Left kidney (tissue), 8 donors: ENCODE measurements at places on chromosomes 16 and 17. TPM values are rescaled to one million over a fixed set of nuclear protein-coding genes. Genes with fewer than 3 reads are reported as not detected.

- DNase-seq: no peak
Measured at GRCh38 chr17:14196377-14196997, 40.2 kb downstream of the CDRT15 start.

GRCh38 chr17:82374626-82375331, 3.2 kb downstream of the UTS2R start:
- no peak for DNase-seq

DNA sequence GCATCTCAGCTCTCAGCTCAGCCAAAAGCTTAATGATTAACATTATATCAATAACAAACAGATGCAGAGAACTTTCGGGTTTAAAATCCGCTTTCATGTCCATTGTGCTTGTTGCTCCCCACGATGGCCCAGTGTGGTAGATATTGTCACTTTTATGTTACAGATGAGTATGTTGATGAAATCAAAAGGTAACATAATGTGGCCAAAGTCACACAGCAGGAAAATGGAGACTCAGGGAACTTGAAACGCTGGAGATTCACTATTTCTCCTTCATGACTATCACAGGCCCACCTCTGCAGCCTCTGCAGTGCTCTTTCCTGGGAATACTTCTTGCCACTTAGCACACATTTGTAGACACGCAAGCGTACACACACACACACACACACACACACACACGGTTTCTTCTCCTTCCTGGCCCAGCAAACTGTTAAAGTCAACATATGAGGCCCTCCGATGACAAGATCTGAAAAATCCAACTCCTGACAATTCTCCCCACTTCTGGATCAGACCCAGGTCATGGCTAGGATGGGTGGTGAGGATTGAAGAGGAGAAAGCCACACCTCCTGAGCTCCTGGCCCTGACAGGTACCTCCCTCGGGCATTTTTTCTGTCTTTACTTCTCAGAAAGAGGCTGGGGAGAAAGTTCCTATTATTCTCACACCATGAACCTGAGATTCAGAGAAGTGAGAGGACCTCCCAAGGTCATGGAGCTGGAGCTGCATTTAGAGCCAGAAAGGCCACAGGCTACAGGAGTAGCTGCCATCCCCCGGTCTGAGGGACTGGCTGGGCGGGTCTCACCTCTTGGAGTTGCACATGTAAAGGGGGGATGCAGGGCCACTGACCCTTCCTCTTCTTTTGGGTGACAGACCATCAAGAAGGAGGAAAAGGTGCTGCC, 9.7 kb downstream of the DRC7 start:
- DNase-seq: no peak

DNA sequence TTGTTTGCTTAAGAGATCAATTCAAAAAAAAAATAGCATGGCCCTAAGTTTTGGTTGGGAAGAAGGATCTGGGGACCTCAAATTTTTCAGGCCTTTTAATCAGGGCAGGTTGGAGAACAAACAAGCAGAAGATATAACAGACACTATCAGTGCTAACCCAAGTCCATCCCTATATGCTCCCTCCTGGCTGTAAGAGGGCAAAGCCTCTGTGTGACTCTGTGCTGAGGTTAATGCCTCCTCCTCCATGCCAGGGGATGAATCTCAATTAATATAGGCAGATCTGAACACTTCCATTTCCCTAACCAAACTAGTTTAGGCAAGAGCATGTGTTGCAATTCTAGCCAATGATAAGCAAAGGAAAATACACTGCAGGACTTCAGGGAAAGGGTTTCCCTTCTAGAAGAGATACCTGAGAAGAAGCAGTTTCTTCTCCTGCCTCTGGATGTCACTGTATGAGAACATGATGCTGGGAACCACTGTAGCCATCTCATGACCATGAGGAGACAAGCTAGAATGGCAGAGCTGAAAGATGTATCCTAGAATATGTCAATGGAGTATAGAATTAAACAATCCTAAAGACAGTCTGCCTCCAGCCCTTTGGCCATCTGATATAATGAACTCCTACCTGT, 76.0 kb downstream of the CHD9NB start:
- DNase-seq: no peak

DNA sequence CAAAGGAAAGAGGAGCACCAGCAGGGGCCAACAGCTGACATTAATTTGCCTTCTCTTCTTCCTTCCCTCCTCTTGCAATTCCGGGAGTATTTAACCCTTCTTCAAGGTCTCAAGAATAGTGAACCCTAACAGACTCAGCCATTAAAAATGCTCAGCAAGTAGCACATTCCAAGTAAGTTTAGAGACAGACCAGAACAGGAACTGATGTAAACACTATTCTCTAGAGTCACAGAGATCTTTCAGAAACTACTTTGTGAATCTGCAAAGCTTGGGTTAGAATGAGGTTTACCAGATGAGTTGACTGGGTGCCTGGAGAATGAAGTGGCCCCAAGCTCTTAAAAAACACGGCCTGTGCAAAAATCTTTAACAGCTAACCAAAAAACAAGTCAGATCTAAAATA, 50.9 kb downstream of the TEX2 start:
- DNase-seq: no peak

- DNase-seq: no peak
Measured at GRCh38 chr16:48123104-48123788, 32.5 kb downstream of the ABCC12 start.

DNA sequence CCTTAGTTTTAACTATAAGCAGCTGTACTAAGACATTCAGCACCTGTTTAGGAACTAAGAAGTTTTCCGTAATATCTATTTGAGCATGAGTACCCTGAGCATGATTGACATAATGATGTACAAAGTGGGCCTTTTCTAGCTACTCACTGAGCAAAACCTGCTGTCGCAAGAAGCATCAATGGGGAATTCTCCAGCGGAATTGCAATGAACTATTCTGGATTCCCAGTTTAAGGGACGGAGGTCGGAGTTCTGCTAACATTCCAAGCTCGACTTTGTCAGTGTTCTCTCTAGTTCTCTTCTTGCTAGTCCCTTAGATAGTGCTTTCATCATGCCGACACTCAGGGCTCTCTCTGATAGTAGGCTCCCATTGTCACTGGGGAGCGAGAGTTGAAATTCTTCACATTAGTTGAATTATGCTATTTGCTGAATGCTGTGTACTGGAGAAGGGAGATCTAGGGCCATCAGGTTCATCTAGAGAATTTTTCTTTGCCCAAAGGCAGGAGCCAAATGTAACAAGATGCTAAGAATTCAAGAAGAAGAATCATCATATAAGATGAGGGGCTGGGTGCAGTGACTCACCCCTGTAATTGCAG, 40.2 kb upstream of the MYH2 start:
- no peak for DNase-seq

- DNase-seq: no peak
Measured at GRCh38 chr16:56909527-56909979, 22.4 kb upstream of the HERPUD1 start.

DNA sequence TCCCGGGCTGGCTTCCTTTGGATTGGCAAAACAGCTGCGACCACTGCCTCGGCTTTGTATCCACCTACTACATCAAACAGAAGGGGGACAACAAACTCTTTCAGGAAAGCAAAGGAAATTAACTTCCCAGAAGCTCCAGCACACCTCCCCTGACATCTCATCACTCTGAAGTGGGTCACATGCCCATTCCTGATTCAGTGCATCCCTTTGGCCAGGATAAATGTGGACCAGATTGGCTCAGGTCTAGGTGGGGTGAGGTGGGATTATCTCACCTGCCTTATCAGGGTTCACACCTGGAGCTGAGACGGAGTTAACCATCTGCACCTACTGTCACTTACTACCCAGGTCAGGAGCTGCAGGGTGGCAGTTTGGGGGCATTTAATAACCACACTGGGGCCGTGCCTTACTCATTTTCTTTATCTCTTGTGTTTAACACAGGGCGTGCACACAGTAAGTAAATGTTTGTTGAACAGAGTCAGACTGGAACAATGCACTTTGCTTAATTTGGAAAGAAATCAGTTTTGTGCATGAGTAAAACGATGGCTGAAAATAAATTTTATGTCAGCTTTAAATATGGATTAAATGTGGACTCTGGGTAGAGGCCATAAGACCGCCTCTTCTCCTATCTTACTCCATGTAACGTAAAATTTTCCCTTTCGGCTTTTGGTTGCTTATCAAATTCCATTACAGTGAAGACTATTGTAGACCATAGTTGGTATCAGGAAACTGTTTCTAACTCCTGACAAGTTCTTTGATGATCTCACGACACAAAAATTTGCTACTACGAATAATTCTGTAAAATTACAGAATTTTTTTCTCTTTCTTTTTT, 36.0 kb downstream of the IQCK start:
- no peak for DNase-seq

GRCh38 chr16:30346286-30346685, 8.8 kb downstream of the CD2BP2 start:
- DNase-seq: no peak

The ACSM3 gene
- 136 TPM for polyA plus RNA-seq

The RNF222 gene
- 0.07 TPM for polyA plus RNA-seq

The PIK3R6 gene
- 0.85 TPM for polyA plus RNA-seq
